ENCODE measurements at places on chromosomes 7 and 10. TPM values are rescaled to one million over a fixed set of nuclear protein-coding genes. Genes with fewer than 3 reads are reported as not detected.

SLC29A4 gene
- 24.5 TPM for total RNA-seq

CLDN4 gene
- 234 TPM for total RNA-seq

RBP4 gene
- total RNA-seq = 2.4 TPM

EPHB4 gene
- 61.1 TPM for total RNA-seq

WASHC2A gene
- 19.2 TPM for total RNA-seq

CTNNA3 gene
- total RNA-seq = 0.32 TPM

ASCC1 gene
- total RNA-seq = 34.5 TPM

SLC26A4 gene
- 0.66 TPM for total RNA-seq

TUBB8 gene
- 0.39 TPM for total RNA-seq

KCNMA1 gene
- 0.49 TPM for total RNA-seq

FAM25C gene
- not detected for total RNA-seq

OR13A1 gene
- total RNA-seq = not detected

PTTG1IP2 gene
- total RNA-seq = not detected

NPFFR1 gene
- total RNA-seq = 0.02 TPM

CFAP46 gene
- 1.4 TPM for total RNA-seq

ADCY1 gene
- 0.05 TPM for total RNA-seq

SFTPA1 gene
- 6.5 TPM for total RNA-seq

ABCB1 gene
- total RNA-seq = 1.8 TPM

ACSM6 gene
- total RNA-seq = not detected

NRCAM gene
- 0.15 TPM for total RNA-seq

AASS gene
- total RNA-seq = 5.1 TPM

CPN1 gene
- total RNA-seq = 0.12 TPM

HHEX gene
- 11.0 TPM for total RNA-seq

EEPD1 gene
- total RNA-seq = 4.2 TPM

EGFR gene
- 71.5 TPM for total RNA-seq

APBB1IP gene
- 0.27 TPM for total RNA-seq

HECTD2 gene
- 3.0 TPM for total RNA-seq

SPACDR gene
- total RNA-seq = 1.7 TPM

FGFR2 gene
- total RNA-seq = 19.7 TPM

TWIST1 gene
- total RNA-seq = 0.86 TPM

CDH23 gene
- total RNA-seq = not detected

MYOF gene
- total RNA-seq = 250 TPM

NACAD gene
- total RNA-seq = 0.05 TPM

STAG3 gene
- total RNA-seq = 1.2 TPM

FMC1 gene
- 19.4 TPM for total RNA-seq

CFAP43 gene
- total RNA-seq = 4.0 TPM

CDK6 gene
- 41.4 TPM for total RNA-seq

FOXI2 gene
- total RNA-seq = not detected

SRRM3 gene
- 12.7 TPM for total RNA-seq

LRRTM3 gene
- not detected for total RNA-seq

EPDR1 gene
- 8.0 TPM for total RNA-seq

TMEM225B gene
- 3.1 TPM for total RNA-seq

MEIG1 gene
- total RNA-seq = 1.4 TPM
